Foreskin keratinocyte (primary cell): ENCODE measurements at places on chromosomes 11 and 22.

DNA sequence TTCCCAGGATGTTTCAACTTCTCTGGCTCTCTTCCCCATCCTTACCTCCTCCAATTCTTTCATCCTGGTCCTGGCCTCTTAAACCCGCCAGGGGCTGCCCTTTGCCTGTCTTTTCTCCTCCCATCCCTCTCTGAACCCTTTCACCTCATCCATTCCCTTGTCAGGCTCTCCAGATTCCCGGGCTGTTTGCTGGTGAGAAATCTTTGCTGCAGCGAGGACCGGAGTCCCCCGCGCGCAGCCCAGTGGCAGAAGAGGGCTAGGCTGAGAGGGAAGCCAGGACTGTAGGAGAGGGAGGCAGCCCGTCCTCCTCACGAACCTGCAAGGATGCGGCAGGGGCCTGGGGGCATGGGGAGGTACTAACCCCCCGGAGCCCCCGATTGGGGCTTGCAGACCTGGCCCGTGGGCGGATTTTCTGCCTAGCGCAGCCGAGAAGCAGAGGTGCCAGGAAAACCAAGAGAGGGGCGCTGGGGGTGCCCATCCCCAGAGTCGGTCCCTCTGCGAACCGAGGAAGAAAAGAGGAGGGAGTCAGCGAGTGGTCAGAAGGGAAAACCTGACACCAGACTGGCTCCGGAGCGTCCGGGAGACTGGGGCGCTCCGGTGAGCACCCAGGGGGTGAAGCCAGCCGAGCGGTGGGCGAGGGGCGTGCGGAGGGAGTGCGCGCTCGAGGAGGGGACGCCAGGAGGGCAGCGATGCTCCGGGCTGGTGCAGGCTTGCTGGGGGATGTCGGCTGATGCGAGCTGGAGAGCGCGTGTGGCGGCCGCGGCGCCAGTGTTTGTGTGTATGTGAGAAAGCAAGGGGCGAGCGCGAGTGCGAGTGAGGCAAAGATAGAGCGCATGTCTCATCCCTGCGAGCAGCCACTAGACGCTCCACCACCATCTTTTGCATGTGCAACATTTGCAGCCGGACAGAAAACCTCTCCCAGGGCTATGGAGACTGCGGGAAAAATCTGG is at the start of gene GRIA4:
TSS of gene GRIA4 (plus strand) at position 242 of the 950 bp plus-strand sequence. CDS start 925 bp downstream, outside the sequence.
- no peak for DNase-seq

GRCh38 chr11:13859892-13860291 is 102.6 kb upstream of the SPON1 start:
- DNase-seq, result no peak

DNA sequence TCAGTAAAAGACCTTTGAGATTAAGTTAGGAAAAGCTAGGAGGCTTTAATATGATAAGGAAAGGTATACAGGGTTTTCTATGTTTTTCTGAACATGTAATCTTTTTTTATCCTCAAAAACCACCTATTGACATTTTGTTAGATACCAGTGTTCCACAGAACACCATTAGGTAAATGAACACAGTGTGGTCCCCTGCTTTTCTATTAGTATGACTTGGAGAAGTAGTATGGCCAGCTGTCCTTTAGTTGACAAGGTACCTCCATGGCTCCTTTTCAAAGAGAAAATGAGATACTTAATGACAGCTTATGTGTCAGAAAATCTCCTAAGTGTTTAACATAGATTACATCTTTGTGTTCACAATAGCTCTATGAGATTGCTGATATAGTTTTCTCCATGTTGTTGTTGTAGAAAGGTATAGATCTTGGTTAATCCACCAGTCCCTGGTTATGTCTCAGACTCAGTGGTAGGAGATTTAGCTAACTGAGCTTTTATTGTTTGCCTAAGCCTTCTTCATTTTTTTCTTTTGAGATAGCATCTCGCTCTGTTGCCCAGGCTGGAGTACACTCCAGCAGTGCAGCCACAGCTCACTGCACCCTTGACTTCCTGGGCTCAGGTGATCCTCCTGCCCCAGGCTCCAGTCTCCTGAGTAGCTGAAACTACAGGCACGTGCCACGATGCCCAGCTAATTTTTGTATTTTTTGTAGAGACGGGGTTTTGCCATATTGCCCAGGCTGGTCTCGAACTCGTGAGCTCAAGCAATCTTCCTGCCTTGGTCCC is 46.0 kb downstream of the STIM1 start:
- DNase-seq, result no peak

GRCh38 chr11:14617241-14618027 is 26.2 kb upstream of the PDE3B start:
- DNase-seq, result peak; percentile 9

DNA sequence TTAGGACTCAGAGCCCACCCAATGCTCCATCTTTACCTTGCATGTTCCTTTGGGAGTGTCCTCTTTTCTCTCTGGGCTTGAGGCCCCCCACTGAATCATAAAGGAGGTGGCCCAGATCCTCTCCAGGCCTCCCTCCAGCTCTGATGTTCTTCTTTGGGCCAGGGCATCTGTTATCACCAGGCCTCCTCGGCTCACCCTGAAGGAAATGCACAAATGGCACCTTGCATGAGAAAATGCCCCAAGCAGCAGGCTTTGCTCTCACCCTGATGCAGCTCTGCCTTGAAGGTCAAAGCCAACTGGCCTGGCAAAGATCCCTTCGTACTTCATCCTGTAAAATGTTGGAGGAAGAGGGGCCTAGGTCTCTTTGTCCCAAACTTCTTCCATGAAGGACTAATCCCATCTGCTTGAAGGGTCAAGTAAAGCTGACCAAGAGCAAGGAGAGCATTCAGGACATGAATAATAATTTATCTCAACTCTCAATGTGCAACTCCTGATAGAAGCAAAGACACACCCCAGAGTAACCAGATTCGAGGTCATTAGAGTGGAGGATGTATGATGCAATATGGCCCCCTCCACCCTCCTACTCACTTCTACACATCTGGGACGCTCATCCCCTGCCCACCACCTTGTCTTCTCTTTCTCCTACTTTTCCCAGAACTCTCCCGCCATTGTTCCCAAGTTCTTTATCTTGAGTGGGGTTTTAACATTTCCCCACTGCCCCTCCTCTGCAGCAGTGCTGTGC is 9.5 kb downstream of the APOL6 start:
- no peak for DNase-seq

GRCh38 chr11:124890683-124891372 is 6.8 kb downstream of the ROBO4 start:
- no peak for DNase-seq

DNA sequence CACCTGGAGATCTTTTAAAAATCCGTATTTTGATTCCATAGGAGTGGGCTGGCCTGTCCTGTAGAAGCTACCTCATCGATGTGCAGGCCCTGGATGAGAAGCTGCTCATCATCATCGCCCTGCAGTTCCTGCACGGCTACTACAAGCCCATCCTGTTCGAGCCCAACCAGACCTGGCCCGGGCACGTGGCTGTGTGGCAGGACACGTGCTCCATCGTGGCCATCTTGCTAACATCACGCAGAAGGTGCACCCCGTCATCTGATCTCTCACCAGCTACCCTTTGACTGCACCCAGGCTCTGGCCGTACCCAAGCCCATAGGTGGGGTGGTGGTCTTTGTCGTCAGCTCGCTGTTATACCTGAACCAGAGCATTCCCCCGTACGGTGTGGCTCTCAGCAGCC is 14.2 kb upstream of the SLC5A4 start:
- no peak for DNase-seq

DNA sequence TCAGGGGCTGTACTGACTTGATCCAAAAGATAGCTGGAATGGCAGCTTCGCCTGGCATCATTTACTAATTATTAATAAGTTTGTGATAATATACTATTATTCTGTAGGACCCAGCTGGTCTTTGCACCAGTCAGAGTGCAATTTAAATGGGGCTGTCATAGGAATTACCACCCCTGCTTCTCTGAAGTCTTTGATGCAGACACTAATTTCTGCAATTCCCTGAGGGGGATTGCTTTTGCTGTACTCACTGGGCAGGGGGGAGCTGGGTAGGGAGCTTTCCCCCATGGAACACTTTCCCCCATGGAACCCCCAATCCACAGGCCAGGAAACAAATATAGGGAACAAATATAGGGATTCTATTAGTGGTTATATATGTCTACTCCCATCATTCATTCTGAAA is 54.9 kb upstream of the TSKU start:
- no peak for DNase-seq

- no peak for DNase-seq
These were observed 83.5 kb upstream of the NARS2 start for GRCh38 chr11:78657968-78658839.

- no peak for DNase-seq
These were observed 34.0 kb upstream of the FADD start for GRCh38 chr11:70169127-70169526.

- DNase-seq, result no peak
These were observed 2.5 kb downstream of the MPPED2 start for GRCh38 chr11:30583476-30584280.

DNA sequence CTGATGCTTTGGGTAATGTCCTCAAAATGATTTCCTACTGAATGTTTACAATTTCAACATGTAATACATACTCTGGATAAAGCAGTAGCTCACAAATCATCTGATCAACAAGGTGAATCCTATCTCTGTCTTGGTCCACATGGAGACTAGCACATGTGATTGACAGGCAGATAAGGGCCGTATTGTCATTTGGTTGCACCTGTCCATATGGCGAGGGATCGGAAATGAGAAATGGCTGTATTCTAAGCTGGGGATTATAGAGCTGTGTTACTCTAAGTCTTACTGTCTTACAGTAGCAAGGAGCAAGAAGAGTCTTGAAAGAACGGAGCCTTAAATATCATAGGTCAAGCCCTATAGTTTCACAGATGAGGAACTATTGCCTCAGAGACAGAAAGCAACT is 55.7 kb downstream of the APIP start:
- DNase-seq, result no peak

GRCh38 chr22:17489101-17489500 is 74.2 kb upstream of the SLC25A18 start:
- no peak for DNase-seq

GRCh38 chr11:71525938-71526495 is 1.1 kb upstream of the KRTAP5-7 start:
- DNase-seq, result no peak

- no peak for DNase-seq
These were observed 18.5 kb downstream of the LRFN4 start for GRCh38 chr11:66875378-66875777.

DNA sequence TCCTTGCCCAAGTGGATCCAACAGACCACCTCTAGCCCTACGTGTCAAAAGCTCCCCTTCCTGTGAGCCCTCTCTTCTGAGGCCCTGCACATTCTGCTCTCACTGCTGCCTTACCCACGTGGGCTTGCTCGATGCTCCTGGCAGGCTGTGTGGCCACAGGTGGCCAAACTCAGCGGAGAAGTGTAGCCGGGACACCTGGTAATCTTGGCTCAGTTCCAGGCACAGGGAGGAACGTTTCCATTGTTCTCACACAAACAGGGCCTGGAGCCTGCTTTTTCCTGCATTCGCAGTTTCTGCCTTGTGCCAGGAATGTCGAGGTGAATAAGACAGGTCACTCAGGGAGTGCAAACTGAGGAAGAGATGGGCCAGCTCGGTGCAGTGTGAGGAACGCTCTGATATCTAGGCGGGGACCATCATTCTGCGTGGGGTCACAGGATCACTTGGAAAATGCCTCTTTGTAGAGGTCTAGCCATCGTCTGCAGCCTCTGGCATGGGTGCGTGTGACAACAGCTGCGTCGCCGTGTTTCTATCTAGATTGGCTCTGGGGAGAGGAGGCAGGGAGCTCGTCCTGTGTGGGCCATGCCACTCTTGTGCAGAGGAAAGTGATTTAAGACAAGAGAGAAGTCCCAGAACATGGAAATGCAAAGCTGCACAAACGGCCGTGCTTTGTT is 127.6 kb upstream of the PARVA start:
- DNase-seq, result peak; percentile 32

DNA sequence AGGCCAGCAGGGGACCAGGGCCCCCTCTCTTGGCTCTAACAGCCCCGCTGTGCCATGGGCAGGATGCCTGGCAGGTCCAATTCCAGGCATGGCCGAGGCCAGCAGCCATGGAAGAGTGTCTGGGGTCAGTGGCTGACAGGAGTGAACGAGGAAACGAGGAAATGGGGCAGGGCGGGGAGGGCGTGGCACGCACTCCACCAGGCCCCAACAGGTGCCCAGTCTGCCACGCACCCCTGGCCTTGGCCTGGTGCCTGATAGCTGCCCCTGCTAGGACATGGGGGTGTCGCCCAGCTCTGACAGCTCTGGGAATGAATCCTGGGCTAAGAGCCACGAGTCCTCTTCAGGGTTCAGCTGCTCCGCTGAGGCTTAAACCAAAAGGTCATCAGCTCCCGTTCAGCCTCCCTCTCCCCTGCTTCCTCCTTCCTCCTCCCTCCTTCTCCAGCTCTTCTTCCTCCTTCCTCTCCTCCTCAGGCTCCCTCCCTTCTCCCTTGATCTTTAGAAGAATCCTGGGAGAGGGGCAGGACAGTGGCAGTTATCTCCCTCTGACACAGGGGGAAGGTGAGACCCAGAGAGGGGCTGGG is 11.5 kb upstream of the TBC1D22A start:
- no peak for DNase-seq

DNA sequence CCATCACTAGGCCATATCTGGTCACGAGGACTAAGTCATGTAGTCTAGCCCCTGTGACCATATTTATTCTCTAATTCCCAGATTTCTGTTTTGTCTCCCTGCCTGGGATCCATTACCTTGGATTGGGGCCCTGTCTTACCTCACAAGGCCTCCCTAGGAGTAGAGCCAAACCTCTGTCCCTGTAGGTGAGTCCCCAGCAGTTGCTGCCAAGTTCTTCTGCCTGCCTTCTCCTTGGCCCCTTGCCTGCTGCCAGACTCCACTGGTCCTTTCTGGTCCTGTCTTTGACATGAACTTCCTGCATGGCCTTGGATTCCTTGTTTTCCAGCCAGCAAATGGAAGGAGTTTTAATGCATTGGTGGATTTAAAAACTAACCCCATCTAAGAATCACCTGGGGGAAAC is 35.6 kb upstream of the CADM1 start:
- no peak for DNase-seq

- no peak for DNase-seq
These were observed 3.3 kb upstream of the JAML start for GRCh38 chr11:118227865-118228785.

GRCh38 chr11:12961615-12962014 is 47.5 kb upstream of the RASSF10 start:
- DNase-seq, result no peak

DNA sequence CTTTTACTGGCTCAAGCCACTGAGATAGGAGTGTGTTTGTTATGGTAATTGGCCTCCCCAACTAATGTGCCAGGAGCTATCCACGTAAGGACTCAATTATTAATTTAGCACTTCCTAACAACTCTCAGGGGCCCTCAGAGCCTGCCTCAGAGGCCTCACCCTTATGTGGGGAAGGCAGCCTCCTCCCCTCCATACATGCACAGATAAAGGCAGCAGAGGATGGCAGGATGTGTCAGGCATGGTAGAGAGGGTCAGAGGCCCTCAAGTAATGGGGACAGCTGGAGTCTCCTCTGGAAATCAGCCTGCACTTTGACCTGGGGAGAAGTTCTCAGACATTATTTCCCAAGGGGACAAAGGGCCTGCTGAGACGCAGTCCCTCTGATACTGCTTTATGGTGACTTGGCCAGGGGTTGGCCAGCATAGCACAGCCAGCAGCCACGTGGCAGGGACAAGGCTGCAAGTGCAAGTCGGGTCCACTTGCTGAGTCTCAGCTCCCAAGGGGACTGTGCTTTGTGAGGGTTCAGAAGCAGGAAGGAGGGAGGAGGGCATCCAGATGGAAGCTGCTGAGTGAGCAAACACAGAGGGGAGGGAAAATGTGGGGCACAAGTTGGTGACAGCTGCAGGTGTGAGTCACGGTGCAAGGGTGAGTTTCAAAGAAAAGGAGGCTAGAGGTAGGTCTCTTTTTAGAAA is 17.0 kb downstream of the MOGAT2 start:
- DNase-seq, result no peak

GRCh38 chr22:32686354-32686753 is 115.2 kb upstream of the TIMP3 start:
- no peak for DNase-seq

- no peak for DNase-seq
These were observed 34.2 kb upstream of the HORMAD2 start for GRCh38 chr22:30045901-30046715.
